CD4-positive, alpha-beta T cell treated with Interleukin-6 at 100 ng/mL for 8 hours (primary cell): ENCODE measurements at places on chromosomes 12 and 14.

DNA sequence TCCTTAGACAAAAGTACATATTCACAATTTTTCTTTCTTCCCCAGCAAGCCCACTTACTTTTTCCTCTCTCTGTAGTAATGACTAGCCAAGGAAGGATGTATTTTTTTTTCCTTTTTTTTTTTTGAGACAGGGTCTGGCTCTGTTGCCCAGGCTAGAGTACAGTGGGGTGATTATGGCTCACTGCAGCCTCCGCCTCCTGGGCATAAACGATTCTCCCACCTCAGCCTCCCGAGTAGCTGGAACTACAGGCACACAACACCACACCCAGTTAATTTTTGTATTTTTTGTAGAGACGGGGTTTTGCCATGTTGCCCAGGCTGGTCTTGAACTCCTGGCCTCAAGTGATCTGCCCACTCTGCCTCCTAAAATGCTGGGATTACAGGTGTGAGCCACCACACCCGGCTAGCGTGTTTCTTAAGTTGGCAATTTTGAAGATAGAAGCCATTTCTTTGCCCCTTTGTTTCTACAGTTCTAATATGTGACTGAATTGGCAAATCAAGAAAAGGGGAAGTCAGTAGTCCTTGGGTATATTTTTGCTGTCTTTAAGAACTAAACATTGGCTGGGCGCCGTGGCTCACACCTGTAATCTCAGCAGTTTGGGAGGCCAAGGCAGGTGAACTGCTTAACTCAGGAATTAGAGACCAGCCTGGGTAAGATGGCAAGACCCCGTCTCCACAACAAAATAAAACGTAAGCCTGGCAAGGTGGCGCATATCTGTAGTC is 3.2 kb upstream of the NACA start:
- no peak for DNase-seq

DNA sequence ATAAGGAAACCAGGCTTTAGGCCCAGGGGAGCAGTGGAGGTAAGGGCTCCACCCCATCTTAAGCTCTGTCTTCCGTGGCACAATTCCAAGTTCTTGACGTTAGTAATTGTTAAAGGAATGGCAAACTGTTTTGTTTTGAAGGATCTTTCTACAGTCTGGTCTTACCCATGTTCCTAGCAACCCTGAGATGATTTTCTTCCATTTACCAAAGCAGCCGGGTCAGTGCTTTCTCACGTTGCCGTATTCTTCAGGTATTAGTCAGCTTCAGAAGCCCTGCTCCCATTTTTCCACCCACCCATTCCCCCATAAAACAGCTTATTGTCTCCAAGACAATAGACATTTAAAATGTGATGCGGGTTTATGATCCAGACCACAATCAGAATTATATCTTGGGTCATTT is 10.3 kb downstream of the NRIP2 start:
- DNase-seq = no peak

- DNase-seq = no peak
Measured at GRCh38 chr14:89870316-89870715, 84.2 kb downstream of the EFCAB11 start.

DNA sequence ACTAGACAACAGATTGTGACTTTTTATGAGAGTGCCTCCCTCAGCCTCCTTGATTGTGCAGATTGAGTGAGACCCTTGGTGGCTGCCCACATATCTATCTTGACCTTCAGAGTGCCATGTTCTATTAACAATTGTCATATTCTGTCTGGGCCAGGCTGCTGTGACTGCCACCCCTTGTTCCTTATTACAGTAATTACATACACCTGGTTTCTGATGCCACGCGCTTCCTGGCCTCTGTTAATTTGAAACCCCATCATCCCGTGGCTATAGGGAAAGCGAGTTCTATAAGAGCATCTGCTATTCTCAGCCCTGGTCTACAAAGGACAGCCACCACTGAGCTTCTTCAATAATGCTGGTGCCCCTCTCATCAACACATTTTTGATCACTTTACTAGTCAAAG is 228.7 kb downstream of the PCNX1 start:
- DNase-seq = no peak

GRCh38 chr14:69013943-69014782 is 35.1 kb upstream of the ACTN1 start:
- no peak for DNase-seq

DNA sequence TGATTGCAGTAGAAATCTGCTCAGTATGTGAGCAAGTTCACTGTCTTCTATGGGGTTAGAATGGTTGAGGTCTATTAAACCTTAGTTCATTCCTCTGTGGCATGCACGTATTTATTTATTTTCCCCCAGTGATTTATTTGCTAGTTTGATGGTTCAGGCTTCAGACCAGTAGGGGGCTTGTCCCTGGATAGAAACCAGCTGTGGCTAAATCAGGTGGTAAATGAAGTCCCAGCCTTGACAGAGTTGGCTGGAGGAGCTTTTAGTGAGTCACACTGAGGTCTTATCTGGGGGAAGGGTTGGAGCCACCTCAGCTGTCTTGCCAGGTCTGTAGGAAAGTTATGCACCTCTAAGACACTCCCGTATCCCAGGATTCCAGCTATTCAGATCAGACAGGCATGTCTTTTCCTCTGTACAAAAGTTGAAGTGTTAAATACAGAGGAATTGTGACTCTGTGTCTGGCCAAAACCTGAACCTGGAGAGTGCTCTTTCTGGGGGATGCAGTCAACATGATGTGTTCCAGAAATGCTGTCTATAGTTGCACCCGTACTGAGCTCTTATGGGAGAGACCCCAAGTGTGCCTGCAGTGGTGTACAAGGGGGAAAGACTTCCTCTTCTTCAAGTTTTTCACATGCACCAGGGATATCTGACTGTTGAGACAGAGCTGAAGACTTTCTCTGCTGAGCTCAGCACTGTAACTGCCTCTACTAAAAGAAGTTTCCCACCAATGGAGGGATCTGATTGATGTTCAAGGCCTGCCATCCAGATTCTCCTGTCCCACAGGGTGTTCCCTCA is 1322.1 kb downstream of the TMEM121 start:
- no peak for DNase-seq

DNA sequence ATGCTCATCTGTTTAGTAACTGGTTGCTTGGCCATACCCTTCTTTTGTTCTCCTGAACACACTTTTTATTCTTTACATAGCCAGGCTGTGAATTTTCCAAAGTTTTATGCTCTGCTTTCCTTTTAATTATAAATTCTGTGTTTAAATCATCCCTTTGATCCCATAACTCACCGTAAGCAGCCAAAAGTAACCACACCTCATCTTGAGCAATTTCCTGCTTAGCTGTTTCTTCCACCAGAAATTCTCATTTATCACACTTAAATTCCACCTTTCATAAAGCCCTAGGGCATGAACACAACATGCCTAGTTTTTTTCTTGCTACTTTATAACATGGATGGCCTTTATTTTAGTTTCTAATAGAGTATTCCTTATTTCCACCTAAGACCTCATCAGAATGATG is 510.7 kb downstream of the C12orf50 start:
- no peak for DNase-seq

- no peak for DNase-seq
Measured at GRCh38 chr12:97568336-97569180, 106.0 kb downstream of the RMST start.
